ENCODE measurements at places on chromosomes 1 and 21.

GRCh38 chr1:17502326-17502778, 37.1 kb upstream of the ARHGEF10L start:
- DNase-seq, result no peak

DNA sequence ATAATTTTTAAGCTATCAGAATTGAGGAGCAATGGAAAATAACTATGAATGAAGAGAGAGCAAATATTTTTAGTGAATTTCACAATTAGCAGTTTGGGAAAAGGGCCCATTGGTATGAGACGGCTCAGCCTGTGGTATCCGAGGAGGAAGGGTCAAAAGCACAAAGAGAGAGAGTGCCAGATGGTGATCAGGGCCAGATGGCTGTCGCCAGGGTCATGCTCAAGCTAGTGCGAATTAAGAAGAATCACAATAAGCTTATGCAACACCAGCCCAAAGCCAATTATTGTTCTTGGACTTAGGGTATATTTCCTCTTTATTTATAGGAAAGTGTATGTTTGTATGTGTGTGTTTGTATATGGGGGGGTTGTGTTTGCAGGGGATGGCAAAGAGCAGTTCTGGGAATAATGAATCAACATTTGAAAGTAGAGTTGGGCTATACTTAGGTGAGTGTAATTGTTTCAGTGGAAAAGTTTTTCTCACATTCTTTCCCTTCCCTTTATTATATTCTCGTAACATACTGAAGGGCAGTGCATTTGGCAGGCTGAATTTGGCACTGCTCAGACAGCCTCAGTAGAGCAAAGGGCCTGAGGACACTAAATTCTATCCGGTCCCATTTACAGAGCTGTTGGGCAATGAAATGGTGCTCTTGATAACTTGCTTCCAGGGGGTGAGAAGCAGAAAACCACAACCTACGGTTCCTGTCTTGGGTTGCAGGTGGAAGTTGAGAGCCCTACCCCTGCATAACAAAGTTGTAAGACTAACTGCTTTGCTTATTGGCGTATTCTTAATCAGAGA, 19.5 kb upstream of the DDR2 start:
- no peak for DNase-seq

- DNase-seq, result no peak
Observed at GRCh38 chr1:224641030-224641429, 24.9 kb downstream of the CNIH3 start.

DNA sequence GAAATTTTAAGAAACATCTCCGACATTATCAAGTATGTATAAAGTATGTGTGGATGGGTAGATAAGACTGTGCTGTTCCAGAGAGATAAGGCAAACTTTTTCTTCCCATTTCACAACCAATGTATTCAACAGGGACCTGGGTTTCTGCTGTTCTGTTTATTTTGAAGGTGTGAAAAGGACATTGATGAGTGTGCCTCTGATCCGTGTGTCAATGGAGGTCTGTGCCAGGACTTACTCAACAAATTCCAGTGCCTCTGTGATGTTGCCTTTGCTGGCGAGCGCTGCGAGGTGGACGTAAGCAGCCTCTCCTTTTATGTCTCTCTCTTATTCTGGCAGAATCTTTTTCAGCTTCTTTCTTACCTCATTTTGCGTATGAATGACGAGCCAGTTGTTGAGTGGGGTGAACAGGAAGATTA, 174.0 kb downstream of the CRB1 start:
- no peak for DNase-seq

DNA sequence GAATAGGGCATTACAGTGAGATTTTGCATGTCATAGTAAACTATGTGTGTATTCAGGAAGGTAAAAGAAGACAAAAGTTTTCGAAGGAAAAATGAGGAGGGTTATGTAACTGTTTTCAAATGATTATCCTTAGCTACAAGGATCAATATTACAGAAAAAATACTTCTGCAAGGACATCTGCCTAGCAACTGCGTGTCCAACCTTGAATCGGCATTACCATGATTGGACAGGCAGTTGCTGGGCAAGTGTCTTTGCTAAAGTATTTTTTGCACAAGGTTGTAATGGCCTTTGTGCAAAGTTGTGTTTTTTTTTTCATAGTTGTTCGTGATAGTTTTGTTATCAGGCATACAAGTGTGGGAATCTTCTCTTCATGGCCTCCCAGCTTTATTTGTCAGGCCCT, 136.8 kb downstream of the FASLG start:
- DNase-seq, result no peak

DNA sequence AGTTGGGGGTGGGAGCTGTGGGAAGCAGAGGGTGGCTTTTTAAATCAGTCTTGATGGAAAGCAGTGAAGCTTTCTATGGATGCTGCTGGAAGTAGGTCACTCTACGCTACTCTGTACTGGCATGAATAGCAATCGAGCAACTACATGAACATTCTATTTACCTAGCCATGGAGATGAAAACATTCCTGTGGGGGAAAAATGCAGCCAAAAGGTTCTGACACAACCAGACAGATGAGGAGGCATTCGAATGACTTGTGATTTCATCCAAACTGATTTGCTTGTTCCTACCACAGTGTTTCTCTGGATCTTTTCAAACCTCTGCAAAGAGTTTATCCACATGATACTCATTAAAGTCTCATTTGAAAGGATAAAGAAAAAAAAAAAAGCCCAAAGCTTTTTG, 95.0 kb downstream of the ASTN1 start:
- no peak for DNase-seq

GRCh38 chr21:45138199-45139002, 64.0 kb downstream of the ADARB1 start:
- no peak for DNase-seq

Data from activated gamma-delta T cell (primary cell).